CD4-positive, alpha-beta T cell treated with Interleukin-6 at 100 ng/mL for 8 hours (primary cell): ENCODE measurements at places on chromosomes 4 and X.
A peak's percentile ranks its signal among the peaks of the same experiment; 100 is the strongest.

DNA sequence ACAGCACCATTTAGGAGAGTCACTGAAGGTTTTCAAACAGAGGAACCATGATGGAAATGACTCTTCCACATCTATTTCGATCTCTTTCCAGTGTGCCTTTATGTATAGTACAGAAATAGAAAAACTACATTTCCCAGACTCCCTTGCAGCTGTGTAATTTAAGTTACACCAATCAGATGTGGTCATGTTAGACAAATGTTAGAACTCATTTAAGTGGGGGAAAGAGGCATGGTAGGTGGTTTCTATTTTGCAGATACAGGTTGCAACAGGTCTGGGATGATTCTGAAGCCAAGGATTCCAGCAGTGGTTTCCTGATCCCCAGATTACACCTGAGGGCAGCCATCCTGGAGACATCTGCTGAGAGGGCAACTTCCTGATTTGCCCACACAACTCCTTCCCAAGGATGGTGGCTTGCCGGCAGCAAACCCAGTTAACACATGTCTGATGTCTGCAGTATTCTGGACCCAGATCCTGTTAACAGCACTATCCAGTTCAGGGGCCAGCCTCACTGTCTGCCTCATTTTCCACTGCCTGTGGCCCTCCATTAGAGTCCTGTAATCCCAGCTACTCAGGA is 38.7 kb upstream of the PDK3 start:
- peak; percentile 1 for DNase-seq

DNA sequence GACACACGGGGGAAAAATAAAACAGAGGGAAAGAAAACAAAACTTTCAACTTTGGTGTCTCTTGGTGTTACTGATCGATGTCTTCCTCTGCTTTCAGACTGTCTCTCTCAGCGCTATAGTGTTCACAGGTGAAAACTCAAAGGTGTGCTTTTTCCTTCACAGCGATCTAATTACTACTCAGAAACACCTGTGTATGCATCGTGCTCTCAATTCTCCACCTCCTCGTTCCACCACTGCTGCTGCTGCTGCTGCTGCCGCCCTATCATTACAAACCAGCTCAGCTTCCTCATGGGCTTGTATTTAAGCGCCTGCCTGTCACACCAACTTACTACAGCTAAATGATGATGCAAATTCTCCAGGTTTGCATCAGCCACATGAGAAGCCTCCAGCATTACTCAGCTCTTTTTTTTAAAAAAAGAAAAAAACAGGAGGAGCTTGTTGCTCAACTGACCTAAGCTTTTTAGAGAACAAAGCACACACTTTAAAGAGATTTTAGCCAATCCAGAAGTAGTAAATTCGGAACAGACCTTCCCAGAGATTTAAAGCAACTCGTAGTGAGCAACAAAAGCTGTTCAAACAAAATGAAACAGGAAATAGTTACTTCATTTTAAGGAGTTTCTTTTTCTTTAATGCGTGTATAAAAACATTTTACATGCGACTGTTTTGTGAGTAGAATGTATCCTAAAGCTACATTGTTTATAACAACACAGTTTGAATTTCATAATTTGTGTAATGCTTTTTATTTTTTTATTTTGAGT is at the start of gene SLC7A11:
Gene SLC7A11 (minus strand): TSS at position 274 of the 758 bp plus-strand sequence. CDS start 280 bp downstream, outside the sequence.
- DNase-seq, result peak; percentile 42

DNA sequence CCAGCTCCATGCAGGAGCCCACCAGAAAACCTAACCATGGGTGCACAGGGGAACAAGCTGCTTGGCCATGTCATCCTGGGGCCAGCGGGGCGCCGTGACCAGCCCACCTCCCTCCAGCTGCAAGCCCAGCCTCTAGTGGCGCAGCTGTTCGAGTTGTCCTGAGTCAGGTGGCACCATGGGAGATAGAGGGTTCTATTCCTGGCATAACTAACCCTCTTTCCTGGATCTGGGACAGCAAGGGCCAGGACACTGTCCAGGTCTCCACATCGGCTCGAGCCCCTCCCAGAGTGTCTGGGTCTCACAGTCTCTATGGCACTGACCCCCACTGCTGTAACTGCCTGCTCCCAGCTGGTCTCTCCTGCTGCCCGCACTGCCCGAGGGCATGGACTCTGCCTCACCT is 16.7 kb downstream of the ABLIM2 start:
- DNase-seq, result no peak

DNA sequence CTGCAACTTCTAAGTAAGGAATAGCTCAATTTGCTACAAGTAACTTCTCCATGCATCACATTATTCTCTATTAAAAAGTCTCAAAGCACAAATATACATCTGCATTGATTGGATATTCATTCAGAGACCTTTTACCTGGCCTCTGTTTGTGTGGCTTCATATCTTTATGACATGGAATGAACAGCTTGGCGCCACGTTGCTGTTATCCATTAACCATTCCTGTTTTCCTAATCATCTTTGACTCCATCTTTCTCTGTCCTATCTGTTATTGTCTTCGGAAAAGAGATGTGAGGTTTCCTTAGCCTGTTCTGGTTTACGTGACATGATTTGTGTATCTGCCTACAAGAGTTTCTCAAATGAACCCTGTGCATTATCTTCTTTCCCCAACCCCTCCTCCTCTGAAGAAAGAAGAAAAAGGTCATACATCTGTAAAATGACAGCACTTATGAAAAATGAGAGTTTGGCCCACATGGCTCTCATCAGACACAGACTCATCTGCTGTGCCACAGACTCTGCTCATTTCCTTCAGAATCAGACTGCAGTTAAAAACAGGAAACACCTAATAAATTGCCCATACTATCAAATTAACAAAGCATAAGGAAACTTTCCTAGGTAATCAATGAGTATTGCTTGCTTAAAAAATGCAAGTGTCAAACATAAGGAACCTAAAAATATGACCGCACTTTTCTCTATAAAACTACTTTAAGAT is 347.6 kb upstream of the FAM241A start:
- no peak for DNase-seq

DNA sequence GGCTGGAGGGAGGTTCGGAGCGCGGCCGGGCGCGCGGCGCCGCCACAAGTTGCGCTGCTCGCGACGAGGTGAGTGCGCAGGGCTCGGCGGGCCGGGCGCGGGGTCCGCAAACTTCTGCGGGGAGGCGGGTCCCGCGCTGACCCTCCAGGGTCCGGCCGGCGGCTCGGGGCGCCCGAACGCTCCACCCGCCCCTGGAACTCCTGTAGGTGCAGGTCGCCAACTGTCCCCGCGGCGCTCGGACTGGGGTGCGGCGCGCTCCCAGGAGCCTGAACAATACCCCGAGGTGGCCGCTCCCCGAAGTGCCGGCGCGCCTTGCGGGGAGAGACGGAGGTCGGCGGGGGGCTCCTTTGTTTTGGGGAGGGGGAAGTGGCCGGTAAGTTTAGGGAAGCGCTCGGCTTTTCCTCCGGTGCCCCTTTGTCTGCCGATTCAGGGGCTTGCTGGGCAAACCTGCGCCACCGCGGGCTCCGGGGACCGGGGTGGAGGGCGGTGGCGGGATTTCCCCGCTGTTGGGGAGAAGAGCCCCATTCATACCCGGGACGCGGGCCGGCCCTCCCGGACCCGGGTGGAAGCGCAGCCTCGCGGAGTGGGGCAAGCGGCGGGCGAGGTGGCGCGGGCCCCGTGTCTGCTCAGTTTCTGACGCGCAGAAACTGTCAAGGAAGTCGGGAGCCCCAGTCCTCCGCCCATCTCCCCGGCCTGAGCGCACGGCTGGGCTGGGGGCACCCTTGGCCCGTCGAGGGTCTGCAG is 694 bp downstream of the TBL1X start:
- peak; percentile 5 for DNase-seq

GRCh38 chr4:46441136-46441859 is 51.4 kb upstream of the GABRA2 start:
- DNase-seq, result no peak

- no peak for DNase-seq
Observed at GRCh38 chrX:122439831-122440230, 744.2 kb upstream of the GRIA3 start.

DNA sequence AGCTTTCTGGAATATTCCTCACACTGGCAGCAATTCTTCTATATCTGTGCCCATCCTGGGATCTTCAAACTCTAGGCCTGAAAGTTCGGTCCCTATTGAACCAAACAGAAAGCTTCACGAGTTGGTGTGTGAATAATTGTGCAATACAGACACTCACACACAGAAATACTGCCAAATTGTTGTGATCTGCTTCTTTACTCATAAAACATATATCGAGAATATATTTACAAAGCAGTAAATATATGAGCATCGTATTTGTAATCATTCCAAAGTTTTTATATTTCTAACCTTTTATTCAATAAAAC is 56.6 kb upstream of the BEX4 start:
- no peak for DNase-seq

GRCh38 chr4:1449475-1449832 is 43.2 kb upstream of the NKX1-1 start:
- no peak for DNase-seq

DNA sequence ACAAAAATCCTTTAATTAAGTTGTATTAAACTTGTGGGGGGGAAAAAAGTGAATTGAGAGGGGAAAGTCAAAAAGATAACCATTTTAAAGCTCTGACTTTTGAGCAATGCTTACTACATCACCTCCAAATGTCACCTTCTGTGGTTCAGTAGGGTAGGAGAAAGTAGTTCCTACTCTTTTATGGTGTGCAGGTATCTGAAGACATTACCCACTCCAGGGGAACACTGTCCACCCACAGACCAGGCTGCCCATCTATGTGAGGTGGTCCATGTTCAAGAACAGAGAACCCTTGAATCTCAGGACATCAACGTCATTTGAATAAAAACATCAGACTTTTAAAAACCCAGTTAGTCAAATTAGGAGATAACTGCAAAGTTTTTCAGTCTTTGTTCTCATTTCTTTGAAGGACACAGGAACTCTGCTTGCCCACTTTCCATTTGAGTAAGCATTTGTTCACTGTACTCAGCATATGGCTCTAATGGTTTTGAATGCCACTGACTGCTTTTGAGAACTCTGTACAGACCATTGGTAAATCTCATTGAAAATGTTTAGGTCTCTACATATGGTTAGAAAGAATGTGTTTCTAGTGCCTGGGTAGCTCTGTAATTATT is 18.4 kb downstream of the NMU start:
- no peak for DNase-seq

- DNase-seq, result peak; percentile 43
Observed at GRCh38 chrX:132292793-132293192, 73.5 kb upstream of the RAP2C start.

GRCh38 chr4:24693636-24694035 is 101.7 kb upstream of the SOD3 start:
- DNase-seq, result no peak

GRCh38 chrX:154486396-154487207 is at the start of gene UBL4A:
UBL4A (minus strand) TSS chrX:154486615; CDS start chrX:154486584, 31 bp downstream.
- DNase-seq, result peak; percentile 48

GRCh38 chr4:151207868-151208267 is 69.1 kb upstream of the PRSS48 start:
- DNase-seq, result no peak

- no peak for DNase-seq
Observed at GRCh38 chr4:137067735-137068134, 464.6 kb downstream of the PCDH18 start.

GRCh38 chrX:49879656-49880277 is 483 bp downstream of the USP27X start:
- no peak for DNase-seq

GRCh38 chrX:13397878-13398818 is 78.3 kb upstream of the ATXN3L start:
- DNase-seq, result no peak

DNA sequence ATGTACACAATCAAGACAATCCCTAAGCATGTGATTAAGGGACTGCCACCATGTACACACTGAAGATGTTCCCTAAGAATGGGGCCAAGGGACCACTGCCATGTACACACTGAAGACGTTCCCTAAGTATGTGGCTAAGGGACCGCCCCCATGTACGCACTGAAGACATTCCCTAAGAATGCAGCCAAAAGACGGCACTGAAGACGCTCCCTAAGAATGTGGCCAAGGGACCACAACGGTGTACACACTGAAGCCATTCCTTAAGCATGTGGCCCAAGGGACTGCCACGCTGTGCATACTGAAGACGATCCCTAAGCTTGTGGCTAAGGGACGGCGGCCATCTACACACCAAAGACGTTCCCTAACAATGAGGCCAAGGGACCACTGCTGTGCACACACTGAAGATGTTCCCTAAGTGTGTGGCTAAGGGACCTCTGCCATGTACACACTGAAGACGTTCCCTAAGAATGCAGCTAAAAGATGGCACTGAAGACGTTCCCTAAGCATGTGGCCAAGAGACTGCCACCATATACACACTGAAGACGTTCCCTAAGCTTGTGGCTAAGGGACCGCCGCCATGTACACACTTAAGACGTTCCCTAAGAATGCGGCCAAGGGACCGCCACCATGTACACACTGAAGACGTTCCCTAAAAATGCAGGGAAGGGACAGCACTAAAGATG is 26.4 kb downstream of the DHRSX start:
- DNase-seq, result no peak

DNA sequence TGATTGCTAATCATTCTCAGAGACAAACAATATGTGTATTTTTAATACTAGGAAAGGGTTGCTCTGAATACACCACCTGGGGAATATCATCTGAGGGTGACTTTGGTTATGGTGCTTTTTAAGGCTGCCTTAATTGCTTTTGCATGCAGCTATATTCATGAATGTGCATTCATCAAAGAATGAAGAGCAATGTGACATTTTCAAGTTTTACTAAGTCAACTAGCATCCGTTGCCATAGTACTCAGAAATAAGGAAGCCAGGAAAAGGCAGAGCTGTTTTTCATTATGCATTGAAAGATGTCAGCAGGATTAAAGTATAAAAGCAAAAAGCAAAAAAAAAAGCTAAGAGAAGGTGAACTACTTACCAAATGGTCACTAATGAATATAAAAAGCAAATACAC is 67.4 kb upstream of the PCDH18 start:
- no peak for DNase-seq

GRCh38 chr4:2078584-2078983 is 19.5 kb downstream of the NAT8L start:
- no peak for DNase-seq

DNA sequence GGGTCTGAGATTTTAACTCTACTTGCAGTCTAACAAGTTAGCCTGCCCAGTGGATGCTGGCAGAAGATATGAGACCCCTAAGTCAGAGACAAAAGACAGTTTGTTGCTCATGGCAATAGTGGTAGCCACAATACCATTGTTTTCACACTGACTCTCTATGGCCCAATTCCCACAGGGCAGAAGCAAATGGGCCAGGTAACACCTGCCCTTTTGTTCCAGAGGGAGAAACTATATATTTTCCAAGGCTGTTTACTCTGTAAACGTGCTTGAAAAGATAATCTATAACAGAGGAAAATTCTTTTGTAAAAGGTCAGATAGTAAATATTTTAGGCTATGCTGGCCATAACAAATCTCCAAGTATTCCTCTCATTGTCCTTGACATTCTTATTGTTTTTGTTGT is 57.2 kb upstream of the NPNT start:
- DNase-seq, result no peak

DNA sequence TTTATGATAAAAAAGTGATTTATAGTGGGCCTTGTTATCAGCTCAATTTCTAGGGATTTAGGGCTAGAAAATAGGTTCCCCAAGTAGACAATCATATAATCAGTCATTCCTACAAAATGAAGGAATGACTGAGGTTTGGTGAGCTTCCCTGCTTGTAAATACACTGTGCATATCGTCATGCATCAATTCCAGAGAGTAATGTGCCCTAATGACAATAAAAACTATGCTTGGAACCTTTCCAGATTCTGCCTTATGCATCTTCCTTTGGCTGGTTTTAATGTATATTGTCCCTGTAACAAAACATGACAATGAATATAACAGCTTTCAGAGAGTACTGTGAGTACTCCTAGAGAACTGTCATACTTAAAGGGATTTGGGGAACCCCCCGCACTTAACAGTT is 1310.9 kb downstream of the PCDH7 start:
- DNase-seq, result no peak

- no peak for DNase-seq
Observed at GRCh38 chr4:4491396-4491893, 50.4 kb downstream of the STX18 start.
